ENCODE measurements at places on chromosomes 1 and 21.

GRCh38 chr1:41674522-41674921 is 190.0 kb upstream of the EDN2 start:
- peak; percentile 46 for DNase-seq

GRCh38 chr21:42319851-42320572 is 4.8 kb upstream of the TFF3 start:
- DNase-seq: no peak

DNA sequence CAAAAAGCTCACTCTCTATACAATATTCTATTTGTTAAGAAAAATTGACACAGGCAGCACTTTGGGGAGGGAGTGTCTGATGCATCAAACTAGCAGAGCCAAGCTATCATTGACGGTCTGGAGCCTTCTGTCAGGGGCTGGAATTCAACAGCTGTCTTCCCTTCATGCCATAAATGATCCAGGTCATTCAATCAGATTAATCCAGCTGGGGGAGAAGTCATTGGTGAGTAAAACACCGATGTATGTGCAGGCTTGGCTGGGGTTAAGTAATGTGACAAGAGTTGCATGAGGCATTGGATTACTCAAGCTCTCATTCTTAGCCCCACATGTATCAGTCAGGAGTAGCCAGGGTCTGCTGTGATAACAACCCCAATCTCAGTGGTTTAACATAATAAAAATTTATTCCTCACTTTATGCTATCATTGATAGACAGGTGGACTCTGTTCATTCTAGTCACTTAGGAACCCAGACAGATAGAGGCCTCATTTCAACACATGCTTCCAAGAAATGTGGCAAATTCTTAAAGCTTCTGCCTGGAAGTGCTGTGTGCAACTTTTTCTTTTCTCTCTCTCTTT is 118.1 kb upstream of the GADD45A start:
- DNase-seq: no peak

DNA sequence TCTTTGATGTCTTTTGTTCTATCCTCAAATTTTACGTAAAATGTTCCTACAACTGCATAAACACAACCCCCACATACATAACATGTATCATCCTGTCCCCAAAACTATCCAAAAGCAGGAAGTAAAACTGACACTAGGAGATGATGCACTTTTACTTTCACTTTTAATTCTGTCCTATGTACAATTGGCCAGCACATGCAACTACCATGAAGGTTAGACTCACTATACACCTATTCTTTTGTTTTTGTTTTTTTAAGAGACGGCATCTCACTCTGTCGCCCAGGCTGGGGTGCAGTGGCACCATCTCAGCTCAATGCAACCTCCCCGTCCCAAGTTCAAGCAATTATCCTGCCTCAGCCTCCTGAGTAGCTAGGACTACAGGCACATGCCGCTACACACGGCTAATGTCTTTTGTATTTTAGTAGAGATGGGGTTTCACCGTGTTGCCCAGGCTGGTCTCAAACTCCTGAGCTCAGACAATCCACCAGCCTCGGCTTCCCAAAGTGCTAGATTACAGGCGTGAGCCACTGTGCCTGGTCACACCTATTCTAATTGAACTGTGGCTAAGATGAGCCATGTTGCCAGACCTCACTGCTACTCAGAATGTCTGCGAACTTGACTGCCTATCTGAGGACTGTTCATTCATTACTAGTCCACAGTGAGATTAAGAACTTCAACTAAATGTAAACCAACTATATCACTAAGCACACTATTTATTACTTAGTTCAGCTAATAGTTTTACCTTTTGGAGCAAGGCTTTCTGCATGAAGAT is 48.0 kb downstream of the TOR3A start:
- DNase-seq: no peak

- DNase-seq: no peak
Measured at GRCh38 chr1:203985044-203985443, 87.9 kb upstream of the SOX13 start.

DNA sequence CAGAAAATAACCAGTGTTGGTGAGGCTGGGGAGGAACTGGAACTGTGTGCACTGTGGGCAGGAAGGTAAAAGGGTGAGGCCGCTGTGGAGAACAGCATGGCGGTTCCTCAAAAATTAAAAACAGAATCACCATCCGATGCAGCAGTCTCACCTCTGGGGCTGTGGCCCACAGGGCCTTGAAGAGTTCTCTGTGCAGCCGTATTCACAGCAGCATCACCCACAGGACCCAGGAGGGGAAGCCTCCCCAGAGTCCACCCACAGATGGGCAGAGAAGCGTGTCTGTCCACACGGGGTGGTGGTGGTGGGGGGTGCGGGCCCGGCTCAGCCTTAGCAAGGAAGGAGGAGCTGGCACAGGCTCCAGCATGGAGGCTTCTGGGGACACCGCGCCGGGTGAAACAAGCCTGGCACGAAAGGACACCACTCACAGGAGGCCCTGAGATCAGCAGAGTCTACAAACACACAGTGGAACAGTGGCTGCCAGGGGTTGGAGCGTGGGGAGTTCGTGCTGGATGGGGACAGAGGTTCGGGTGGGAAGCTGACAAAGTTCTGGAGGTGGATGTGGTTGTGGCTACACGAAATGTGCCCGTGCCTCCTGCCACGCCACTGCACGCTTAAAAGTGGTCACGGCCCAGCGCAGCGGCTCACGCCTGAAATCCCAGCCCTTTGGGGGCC is 11.5 kb downstream of the MORN1 start:
- DNase-seq: peak; percentile 65

- DNase-seq: no peak
Measured at GRCh38 chr1:186429017-186429416, 31.9 kb downstream of the PDC start.

GRCh38 chr21:46229133-46229922 is 754 bp upstream of the LSS start:
- DNase-seq: no peak

DNA sequence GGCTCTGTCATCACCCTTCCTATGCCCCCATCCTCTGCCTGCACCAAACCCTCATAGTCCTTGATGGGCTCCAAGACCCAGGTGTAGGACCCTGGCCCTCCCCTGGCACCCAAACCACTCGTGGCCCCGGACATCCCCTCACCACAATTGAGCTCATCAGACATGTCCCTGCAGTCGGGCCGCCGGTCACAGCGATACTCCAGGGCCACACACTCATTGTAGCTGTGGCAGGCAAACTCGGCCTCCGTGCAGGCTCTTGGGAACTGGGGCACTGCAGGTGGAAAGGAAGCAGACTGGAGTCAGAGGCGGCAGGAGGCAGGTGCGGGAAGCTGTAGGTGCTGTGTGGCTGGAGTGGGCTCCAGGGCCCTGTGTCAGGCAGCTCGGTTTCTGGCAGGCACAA is 49.3 kb downstream of the HSPG2 start:
- DNase-seq: no peak

DNA sequence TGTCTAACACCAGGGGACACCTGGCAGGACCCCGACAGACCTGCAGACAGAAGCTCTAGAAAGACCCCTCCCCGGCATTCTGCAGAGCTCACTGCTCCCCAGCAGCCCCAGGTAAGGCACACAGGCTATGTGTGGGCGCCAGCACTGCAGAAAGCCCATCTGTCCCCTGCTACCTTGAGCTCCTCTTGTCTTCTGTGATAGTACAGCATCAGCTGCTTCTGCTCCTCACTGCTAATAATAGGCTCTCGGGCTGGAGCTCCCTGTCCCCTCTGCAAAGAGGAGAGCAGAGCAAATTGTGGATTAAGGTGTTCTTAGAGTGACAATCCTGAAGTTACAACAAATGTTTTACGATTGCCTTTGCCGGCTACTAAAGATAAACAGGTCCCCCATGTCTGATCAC is 10.1 kb downstream of the CFAP298 start:
- DNase-seq: no peak

DNA sequence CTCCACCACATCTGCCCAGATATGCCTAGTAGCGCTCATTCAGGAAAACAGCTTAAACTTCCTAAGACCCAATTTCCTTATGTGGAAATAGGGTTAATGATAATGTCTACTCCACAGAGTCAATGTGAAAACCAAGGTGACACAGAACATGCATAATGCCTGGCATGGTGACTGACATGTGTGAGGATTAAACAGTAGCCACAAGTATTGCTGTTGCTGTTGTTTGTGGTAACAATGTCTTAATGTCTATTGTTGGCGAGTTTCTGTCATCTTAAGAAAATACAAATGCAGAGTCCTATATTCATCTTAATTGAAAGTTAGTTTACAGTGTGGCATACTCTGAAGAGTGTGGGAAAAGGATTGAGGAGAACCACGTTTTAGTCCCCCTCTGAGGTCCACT is 75.6 kb upstream of the NGF start:
- no peak for DNase-seq

GRCh38 chr21:45004481-45005247 is 64.8 kb downstream of the SLX9 start:
- peak; percentile 59 for DNase-seq

DNA sequence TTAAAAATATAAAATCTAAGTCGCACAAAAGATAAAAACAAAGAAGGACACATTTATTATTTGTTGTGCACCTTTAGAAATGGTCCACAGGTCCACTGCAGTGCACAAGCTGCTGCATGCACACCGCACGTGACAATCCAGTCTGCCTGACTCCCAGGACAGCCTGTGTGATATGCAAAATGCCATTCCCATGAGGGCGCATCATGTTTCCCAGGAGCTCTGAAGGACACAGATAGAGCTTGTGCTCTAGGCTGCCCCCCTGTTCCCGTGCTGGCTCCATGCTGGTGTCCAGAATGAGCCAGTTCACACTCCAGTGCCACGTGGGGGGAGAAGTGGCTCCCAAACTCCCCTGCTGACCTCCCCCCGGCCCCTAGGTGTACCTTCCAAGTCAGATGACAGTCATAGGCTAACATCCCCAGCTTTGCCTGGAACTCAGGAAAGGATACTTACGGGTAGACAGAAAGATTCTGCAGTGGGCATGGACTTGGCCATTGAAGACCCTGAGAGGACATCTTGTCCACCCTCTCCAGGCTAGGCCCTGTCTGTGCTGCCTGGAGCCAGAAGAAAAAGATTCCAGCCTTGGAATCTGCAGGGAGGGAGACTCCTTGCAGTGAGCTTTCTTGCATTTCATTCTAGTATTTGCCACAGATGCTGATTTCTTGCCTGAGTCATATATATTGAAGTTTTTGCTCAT is 26.3 kb downstream of the RAB7B start:
- DNase-seq: peak; percentile 47

DNA sequence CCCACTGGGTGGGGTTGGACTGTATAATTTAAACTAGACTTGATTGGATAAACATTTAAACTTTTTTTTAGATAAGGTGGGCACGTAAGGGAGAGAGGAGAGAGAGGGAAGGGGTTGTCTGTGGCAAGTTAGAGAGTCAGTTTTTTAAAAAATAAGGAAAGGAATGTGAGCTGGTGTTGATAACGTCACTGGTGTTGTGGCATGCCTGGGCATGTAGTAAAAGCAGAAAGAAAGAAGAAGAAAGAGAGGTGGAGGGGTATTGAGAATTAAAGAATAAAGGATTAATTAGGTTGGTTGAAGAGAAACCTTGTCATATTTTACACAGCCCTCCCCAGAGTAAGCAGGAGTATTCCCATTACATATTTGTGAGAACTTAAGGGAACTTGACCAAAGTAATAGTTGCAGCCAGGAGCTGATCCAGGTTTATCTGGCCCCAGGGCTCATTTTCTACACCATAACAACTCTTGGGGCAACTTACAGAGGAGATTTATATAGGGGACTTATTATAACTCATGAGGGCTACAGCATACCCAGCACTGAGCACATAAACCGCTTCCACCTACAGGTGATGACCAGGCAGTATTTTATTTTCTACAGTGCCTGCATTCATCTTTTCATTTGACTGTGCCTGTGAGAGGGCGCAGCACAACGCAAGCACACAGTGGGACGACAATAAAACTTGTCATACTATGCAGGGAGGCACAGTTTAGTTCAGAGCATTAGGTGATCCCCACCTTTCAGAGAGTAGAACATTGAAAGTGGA is 70.2 kb downstream of the CCDC30 start:
- no peak for DNase-seq

DNA sequence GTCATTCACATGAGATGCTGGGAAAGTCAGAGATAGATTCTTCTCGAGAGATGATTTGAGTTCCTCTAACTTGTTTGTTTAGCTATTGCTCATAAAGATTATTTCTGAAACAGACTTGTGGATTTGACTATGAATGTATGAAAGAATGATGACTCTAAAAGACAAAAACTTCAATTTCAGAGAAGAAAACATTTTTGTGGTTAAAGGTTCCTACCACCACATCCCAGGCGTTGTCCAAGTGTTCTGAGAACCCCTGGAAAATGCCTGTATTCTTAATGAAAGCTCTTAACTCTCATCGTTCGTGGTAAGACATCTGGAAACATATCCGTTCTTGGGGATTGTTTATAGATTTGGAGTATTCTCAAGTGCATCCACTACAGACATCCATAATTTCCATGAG is 228.7 kb downstream of the BARHL2 start:
- DNase-seq: no peak

- peak; percentile 91 for DNase-seq
Measured at GRCh38 chr21:45292399-45293219, 4.9 kb upstream of the POFUT2 start.

DNA sequence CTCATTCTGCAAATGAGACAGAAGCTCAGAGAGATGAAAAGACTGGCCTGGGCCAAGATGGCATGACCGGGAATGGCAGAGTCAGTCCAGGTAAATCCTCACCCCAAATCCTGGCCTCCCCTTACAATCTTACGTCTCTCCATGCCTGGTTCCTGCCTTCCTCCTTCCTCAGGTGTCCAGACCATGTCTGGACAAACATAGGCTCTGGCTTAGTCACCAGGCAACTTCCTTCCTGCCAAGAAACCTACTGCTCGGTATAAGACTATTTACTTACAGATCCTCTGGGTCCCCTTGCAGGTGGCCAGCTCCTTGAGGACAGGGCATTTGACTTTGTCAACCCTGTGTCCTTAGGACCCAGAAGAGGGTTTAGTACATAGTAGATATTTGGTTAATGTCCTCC is 69.4 kb upstream of the ROR1 start:
- DNase-seq: no peak

- DNase-seq: no peak
Measured at GRCh38 chr1:31855038-31855845, 39.4 kb upstream of the SPOCD1 start.

GRCh38 chr1:9174243-9174642 is 45.3 kb upstream of the GPR157 start:
- no peak for DNase-seq

DNA sequence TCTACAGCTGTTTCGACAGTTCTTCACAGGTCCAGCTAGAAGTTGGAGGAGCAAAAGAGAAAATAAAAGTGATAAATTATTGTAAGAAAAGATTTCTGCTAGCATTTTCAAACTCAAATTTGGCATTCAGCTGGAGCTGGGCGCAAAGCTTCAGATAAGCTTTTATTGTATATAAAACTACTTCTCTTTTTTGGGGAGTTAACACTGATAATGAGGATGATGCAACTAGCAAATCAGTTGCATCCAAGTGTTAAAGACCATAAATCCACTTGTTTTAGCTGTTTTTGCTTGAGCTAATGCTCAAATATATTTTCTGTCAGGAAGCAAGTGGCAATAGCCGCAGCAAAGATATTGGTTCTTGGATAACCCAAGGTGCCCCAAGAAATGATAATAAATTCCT is 127.1 kb upstream of the PKN2 start:
- DNase-seq: no peak

DNA sequence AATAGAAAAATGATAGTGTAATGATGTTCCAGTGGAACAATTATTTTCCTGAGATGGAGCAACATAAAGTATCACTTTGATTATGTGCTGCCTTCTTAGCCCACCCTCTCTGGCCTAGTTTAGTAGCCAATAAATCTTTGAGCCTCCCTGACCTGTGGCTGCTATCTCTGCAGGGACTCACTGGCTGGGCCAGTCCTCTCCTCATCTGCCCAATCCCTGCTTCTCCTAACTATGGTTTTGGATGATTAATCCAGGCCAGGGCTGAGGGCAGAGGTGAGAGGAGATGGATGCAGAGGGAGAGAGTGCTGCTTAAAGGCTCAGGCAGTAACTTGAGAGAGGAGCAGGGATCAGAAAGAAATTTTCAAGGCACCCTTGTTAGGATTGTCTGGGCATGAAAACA is 89.0 kb upstream of the CD34 start:
- no peak for DNase-seq

Data from upper lobe of right lung (tissue), 1 donor.